ENCODE measurements at places on chromosomes 4 and X. TPM values are rescaled to one million over a fixed set of nuclear protein-coding genes. Genes with fewer than 3 reads are reported as not detected.

DNA sequence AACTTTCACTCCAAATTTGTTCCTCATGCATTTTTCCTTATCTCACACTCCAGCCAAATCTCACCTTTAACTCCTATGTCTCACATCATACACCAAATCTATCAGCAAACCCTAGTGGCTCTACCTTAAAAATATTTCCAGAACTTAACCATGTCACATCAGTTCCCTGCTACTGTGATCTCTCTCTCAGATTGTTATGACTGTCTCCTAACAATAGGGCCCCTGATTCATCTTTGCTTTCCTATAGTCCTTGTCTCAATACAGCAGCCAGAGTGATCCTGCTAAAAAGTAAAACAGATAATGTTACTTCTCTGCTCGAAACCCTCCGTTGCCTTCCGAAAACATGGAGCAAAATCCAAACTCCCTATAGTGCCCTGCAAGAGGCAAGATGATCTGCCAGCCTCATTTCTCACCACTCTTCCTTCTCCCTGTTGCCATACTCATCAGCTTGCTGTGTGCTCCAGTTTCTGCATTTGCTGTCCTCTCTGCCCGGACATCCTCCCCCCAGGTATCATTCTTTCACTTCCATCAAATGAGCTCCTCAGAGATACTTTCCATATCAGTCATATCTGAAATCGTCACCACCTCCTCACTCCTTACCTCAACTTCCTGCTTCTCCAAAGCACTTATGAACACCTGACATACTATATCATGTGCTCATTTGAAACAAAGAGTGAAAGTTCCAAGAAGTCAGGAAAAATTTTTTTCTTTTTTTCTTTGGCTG is 293.4 kb upstream of the NR3C2 start:
- DNase-seq, result no peak

NOX1 gene
- 0.65 TPM for polyA plus RNA-seq

- DNase-seq, result no peak
Observed at GRCh38 chr4:47526281-47526680, 41.2 kb downstream of the ATP10D start.

DNA sequence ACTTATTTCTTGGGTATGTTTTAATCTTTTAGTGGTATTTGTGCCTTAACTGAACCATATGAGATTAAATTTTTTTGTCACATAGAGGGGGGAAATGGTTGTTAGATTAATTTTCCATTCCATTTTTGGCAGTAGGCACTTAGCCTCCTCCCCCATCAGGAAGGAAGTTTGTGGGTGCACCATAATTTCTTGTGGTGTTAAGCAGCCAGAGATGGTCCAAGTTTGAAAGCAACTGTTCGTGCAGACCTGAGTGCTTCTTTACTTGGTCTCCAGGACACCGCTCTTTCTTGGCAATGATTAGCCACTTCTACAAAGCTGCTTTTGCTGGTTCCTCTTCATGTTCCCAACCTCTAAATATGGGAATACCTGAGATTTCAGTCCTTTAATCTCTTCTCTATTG is 92.7 kb upstream of the RPL34 start:
- DNase-seq, result no peak

DNA sequence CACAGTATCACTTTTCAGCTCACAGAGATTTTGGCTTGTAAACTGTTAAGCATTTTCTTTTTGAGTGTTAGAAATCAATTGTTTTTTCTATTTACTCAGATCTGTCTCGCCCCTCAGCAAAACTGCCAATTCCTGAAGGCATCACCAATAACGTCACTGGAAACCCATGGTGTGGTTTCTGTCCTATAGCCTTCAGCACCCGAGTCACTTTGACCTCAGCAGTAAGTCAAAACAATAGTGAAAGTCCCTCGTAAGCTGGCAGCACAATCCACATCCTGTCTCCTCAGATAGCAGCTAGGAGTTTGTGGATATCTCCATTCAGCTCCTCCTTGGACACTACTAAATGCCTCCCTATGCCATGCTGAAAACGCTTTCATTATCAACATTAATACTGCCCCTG is 1787.4 kb upstream of the ADGRL3 start:
- no peak for DNase-seq

SYNPO2 gene
- polyA plus RNA-seq, result 13.7 TPM

DNA sequence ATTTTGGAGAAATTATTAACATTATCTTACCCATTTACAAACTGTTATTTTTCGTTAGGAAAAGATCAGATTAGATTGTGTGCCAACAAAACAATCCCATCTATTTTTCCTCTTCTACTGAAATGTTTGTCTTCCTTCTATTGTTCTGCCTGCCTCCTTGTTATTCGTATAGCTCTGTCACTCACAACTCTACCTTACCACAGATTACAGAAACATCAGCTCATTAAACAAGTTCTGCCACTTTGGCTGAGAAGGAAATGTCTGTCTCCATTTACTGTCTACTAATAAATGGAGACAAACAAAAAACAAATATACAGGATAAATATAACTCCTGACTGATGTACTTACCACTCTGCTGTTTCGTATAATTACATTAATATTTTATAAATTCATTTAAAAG is 211.4 kb downstream of the ENOX2 start:
- no peak for DNase-seq
